Peyer's patch (tissue), 4 donors: ENCODE measurements at places on chromosomes 13 and 19. TPM values are rescaled to one million over a fixed set of nuclear protein-coding genes. Genes with fewer than 3 reads are reported as not detected.

SOX1 gene
- not detected for total RNA-seq

IL11 gene
- total RNA-seq = not detected

GPR183 gene
- total RNA-seq = 1.8 TPM

CYP2B6 gene
- total RNA-seq = 20.8 TPM

ARRDC2 gene
- 26.8 TPM for total RNA-seq

GRCh38 chr13:72657379-72657778 lies 70.0 kb downstream of the MZT1 start:
- no peaks in the 10 kb centered on the region for H3K4me1 ChIP-seq
- no peaks in the 10 kb centered on the region for H3K36me3 ChIP-seq
- no peaks in the 10 kb centered on the region for H3K27me3 ChIP-seq
- H3K27ac ChIP-seq = no peak overlapping the region
- H3K4me3 ChIP-seq = no peak overlapping the region

GRCh38 chr13:94232956-94233355 lies 246.5 kb downstream of the DCT start:
- H3K4me3 ChIP-seq = no peak overlapping the region
- H3K27me3 ChIP-seq = no peaks in the 10 kb centered on the region
- DNase-seq = no peak

DNA sequence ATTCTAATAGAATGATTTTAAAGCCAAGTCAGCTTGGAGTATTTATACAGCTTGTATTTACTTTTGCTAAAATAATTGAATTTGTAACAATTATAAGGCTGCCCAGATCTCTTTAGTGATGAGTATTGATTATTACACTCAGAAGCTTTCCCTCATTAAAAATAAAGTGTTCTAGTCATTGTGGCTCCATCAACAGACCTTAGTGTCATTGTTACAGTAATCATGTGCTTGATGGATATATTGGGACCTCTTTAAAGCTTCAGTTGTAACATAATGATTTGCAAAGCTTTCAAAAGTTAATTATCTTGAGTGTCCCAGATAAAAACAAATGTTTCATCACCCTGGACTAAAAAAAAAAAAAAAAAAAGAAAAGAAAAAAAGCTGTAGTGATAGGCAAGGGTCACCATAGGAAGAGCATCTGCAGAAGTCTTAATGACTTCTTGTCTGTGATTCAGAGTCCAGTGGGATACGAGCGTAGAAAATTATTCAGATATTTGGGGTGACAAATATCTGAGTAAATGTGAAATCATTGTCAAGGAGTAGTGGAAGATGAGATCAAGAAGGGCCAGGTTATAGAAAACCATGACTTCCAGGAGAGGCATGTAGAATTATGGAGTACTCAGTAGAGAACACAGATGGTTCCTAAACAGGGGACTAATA lies 369.6 kb downstream of the DCT start:
- no peak overlapping the region for H3K27ac ChIP-seq
- no peak overlapping the region for H3K4me3 ChIP-seq

DNA sequence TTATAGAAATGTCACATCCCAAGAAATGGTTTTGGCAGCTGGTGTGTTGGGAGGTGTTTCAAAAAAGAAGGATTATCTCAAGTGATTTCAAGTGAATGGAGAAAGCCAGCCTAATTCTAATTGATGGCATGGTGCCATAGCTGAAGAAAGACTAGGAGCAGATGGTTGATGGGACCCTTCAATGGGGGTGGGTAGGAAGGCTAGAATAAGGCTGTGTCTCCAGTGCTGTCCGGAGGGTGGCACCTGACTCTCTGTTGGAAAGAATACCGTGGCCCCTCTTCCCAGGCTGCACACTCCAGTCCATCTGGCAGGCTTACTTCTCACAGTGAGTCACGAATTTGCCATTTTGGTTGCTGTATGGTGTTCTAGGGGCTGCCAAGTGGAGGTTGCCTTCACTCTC lies 51.0 kb upstream of the GPR12 start:
- no peak for DNase-seq
- no peak overlapping the region for H3K4me3 ChIP-seq
- H3K36me3 ChIP-seq = no peaks in the 10 kb centered on the region
- no peaks in the 10 kb centered on the region for H3K4me1 ChIP-seq

DNA sequence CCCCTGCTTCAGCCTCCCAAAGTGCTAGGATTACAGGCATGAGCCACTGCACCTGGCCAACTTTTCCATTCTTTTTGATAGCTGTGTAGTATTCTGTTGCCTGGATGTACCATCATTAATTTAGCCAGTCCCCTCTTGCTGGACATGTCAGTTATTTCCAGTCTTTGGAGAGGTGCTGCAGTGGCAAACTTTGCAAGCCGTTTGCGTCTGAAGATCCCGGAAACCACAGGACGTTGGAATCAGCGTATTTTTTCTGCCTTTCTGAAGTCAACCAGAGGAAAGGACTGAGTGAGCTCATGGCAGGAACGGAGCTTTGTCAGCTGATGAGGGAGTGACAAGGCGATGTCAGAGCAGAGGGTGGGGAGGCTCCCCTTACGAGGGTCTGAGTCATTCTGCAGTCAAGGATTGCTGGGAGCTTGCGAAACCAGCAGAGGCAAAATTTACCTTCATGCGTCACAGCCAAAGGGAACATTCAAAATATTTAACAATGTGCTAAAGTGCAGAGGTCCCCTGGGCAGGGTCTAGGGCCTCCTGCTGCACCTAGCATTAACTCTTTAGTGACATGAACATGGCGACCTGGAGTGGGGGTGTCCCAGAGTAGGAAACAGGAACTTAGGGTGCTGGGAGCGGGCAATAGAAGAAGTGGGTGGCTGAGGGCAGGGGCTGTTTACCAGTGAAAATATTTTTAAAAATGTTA lies 5.6 kb downstream of the C5AR1 start:
- H3K36me3 ChIP-seq = no peaks in the 10 kb centered on the region
- no peaks in the 10 kb centered on the region for H3K27me3 ChIP-seq
- DNase-seq = no peak
- H3K4me3 ChIP-seq = no peak overlapping the region

LIM2 gene
- not detected for total RNA-seq

GRCh38 chr19:21603431-21604231 lies 98.2 kb downstream of the ZNF429 start:
- DNase-seq = no peak
- H3K4me1 ChIP-seq = no peaks in the 10 kb centered on the region
- H3K4me3 ChIP-seq = no peak overlapping the region

PEAK3 gene
- total RNA-seq = 5.8 TPM

GRCh38 chr13:47397739-47398138 lies 500.9 kb upstream of the HTR2A start:
- DNase-seq = no peak
- no peak overlapping the region for H3K27ac ChIP-seq
- H3K4me3 ChIP-seq = no peak overlapping the region
- H3K36me3 ChIP-seq = no peaks in the 10 kb centered on the region

DNA sequence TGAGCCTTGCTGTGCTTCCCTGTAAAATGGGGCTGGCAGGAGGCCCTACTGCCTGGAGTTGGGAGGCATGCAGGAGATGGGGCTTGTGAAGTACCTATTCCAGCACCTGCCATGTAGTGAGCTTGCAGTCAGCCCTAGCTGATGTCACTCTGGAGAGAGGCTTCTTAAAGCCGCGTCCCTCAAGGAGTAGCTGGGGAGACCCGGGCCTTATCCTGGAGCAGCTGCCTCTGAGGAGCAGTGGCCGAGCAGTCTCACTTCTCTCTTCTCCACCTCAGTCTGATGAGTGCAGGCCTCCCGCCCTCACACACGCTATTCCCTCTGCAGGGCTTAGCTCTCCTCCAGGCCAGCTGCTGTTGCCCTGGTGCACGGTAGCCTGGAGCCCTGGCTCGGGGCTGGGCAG lies 18.0 kb downstream of the CLASRP start:
- no peak for DNase-seq
- H3K4me1 ChIP-seq = no peaks in the 10 kb centered on the region
- peaks cover 99% of the 10 kb centered on the region for H3K36me3 ChIP-seq
- H3K27ac ChIP-seq = peak overlapping the region; percentile 14
- no peaks in the 10 kb centered on the region for H3K27me3 ChIP-seq
- H3K4me3 ChIP-seq = no peak overlapping the region

DNA sequence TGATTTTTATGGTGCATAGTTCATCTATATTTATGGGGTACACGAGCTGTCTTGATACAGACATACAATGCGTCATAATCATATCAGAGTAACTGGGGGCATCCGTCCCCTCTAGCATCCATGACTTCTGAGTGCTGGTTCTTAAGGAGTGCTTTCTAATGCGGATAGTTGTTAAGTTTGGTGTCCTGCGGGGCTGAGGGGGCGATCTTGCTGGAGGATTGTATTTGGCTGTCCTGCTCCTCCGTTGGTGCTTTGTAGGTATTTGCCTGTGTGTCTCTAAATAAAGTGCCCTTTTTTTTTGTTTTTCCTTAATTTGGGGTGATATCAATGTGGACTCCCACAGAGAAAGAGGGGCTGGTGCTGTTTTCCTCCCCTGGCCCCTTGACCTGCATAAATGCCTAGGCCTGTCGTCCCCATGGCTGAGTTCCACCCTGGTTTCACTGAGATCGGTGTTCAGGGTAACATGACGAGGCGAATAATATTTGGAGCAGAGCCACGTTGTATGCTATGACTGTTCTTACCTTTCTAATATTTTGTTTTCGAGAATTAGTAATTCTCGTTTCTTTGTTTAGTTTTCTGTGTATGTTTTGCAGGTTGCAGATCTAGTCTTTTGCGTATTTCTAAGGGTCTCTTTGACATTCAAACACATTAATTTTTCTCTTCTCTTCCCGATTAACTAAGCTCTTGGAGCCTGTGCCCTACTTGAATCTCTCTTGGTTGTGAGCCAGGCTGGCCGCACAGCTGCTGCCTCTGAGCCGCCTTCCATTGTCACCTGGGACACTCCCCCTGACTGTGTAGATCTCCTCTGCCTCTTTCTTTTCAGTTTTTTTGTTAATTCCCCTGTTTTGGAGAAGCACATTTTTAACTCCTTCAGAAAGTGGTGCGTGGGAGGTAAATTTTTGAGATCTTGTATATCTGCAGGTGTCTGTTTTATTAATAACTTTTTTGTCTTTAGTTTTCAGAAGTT lies 100.3 kb downstream of the ARHGEF7 start:
- no peak for DNase-seq
- H3K4me3 ChIP-seq = no peak overlapping the region
- H3K36me3 ChIP-seq = peaks cover 5% of the 10 kb centered on the region

DNA sequence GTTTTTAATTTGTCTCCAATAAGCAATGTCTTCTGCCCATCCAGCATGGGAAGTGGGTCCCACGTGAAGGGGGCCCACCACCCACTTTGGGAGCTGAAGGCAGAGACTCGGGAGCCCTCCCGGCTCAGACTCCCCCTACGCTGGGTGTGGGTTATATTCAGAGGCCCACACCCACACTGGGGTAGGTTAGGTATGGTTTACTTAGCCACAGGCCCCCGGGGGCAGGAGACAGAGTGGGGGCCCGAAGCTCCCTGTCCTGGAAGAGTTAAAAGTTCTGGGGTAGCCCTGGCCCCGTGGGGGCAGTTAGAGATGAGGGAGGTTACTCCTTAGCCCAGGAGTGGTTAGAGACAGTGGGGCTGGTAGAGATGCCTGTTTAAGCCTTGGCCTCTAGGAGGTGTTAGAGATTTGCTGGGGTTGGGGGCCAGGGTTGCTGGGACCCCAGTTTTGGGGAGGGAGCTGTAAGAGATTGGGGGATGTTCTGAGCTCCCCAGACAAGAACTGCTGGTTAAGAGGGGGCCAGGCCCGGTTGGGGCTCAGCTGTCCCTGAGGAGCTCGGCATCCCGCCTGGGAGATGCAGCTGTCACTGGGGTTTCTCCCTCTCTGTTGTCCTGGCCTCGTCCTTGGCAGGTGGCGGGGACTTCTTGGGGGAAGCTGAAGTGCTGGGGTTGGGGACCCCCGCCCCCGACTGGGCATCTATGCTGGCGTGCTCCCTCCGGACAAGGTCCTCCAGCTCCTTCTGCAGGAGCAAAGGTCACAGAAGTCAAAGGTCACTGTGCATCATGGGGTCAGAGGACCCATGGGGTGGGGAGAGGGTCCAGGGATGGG lies 712 bp upstream of the RINL start:
- peaks cover 7% of the 10 kb centered on the region for H3K4me1 ChIP-seq
- no peak for DNase-seq
- peak overlapping the region; percentile 34 for H3K4me3 ChIP-seq
- H3K27me3 ChIP-seq = no peaks in the 10 kb centered on the region
- no peaks in the 10 kb centered on the region for H3K36me3 ChIP-seq
- peak overlapping the region; percentile 79 for H3K27ac ChIP-seq

- no peaks in the 10 kb centered on the region for H3K36me3 ChIP-seq
- no peak overlapping the region for H3K27ac ChIP-seq
- DNase-seq = no peak
- H3K4me1 ChIP-seq = no peaks in the 10 kb centered on the region
- no peak overlapping the region for H3K4me3 ChIP-seq
Observed at GRCh38 chr13:99866781-99867180, 104.8 kb downstream of the ZIC5 start.

DNA sequence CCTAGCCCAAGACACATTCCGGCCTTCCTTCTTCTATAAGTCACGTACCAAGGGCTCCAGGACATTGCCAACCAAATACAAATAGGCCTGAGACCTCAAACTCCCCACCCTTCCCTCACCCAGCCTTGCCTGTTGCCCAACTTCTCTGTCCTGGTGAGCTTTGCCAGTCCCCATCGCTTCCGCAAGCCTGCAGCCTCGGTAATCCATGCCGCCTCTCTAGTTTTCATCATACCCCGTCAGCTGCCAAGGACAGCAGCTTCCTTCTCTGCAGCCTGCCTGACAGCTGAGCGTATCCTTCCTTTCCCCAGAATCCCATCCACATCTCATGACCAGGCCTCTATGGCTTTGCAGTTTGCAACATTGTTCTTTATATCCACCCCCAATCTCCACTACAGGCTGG lies 36.6 kb upstream of the POMP start:
- no peaks in the 10 kb centered on the region for H3K36me3 ChIP-seq
- H3K27me3 ChIP-seq = no peaks in the 10 kb centered on the region
- no peak overlapping the region for H3K4me3 ChIP-seq

DNA sequence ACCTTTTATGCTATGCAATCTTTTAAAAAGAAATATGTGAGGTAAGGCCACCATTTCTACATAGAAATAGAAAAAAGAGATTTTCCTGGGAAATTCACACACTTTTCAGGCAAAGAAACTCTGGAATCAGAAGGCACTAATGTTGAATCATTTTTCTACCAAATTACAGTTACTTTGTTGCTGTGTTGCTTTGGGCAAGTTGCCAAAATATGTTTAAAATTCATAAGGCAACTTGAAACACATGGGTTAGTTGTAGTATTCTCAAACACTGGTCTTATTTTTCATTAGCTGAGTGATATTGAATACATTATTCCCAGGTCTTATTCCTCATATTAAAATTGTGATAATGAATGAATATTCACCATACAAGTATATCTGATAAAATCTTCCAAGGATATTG lies 195.0 kb upstream of the SLITRK1 start:
- DNase-seq = no peak
- H3K4me1 ChIP-seq = no peaks in the 10 kb centered on the region
- no peaks in the 10 kb centered on the region for H3K36me3 ChIP-seq
- H3K27ac ChIP-seq = no peak overlapping the region
- no peak overlapping the region for H3K4me3 ChIP-seq
- H3K27me3 ChIP-seq = no peaks in the 10 kb centered on the region

DNA sequence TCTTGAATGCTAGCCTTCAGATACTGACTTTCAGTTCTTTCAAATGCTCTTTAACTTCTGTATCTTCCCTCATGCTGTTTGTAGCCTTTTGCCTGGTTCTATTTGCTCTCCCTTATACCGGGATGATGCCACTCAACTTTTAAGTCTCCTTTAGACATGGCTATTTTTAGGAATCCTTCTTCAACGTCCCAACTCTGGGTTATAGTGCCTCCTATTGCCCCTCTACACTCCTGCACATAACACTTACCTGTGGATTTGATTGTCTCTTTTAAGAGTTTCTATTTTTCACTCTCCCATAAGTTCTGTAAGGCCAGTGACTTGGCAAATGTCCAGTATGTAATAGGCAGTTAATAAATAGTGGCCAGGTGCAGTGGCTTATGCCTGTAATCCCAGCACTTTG lies 343.0 kb downstream of the KLF5 start:
- H3K27ac ChIP-seq = no peak overlapping the region
- H3K27me3 ChIP-seq = no peaks in the 10 kb centered on the region
- no peaks in the 10 kb centered on the region for H3K36me3 ChIP-seq
- DNase-seq = no peak

MEIOSIN gene
- not detected for total RNA-seq

IFI30 gene
- 57.0 TPM for total RNA-seq
